ENCODE measurements at places on chromosomes 13 and 19.

DNA sequence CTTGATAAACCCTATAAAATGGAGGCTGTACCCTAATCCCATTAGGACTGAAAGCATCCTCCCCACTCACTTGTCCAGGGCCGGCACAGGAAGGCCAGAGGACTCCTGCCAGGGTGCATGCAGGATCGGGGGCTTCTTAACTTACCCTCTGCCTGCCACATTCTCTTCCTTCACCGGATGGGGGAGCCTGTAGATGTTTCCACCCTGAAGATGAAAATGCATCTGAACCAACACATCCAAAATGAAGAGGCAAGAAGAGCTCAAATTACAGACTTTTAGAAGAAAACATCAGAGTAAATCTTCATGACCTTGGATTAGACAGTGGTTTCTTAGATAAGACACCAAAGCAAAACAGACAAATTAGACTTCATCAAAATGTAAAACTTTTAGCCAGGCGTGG lies 25.9 kb upstream of the NAPA start:
- DNase-seq = no peak

DNA sequence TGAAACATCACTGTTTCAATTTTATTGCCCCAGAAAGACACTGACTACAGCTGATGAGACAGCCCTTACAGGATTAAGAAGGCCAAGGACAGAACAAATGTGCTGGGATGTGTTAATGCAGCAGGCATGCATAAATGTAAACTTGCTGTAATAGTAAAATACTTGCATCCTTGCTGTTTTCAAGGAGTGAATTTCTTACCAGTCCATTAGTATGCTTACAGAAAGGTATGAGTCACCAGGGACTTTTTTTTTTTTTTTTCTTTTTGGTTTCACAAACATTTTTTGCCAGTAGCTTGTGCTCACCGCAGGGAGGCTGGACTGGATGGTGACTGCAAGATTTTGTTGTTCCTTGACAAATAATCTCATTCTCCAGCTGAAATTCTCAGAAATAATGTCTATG lies 55.1 kb downstream of the GPR180 start:
- DNase-seq = no peak

DNA sequence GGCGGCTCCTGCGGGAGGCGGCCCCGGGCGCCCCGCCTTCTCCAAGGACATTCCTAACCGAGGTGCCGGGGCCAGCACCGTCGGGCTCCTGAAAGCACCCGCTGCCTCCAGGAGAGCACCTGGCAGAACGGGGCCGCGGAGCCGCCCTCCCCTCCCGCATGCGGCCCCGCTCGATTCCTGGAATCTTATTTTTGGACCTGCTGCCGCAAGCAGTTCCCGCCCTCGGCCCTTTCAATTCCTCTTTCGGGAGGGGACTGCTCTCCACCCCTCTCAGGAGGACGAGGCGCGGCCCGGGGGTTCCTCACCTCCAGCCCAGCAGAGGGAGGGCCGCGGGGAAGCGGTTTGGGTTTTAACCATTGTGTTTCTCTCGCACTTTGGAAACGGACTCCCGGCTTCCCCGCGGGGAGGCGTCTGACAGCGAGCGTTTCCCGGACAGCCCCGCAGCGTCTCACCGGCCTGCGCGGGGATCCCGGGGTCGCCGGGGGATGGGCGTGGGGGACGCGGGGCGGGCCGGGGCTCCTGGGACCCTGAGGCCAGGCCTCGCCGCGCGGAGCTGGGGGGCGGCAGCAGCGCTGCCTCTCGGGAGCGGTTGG lies 849 bp downstream of the GAS6 start:
- no peak for DNase-seq

- no peak for DNase-seq
These were observed 326.9 kb downstream of the FGF9 start for GRCh38 chr13:21997726-21998125.

DNA sequence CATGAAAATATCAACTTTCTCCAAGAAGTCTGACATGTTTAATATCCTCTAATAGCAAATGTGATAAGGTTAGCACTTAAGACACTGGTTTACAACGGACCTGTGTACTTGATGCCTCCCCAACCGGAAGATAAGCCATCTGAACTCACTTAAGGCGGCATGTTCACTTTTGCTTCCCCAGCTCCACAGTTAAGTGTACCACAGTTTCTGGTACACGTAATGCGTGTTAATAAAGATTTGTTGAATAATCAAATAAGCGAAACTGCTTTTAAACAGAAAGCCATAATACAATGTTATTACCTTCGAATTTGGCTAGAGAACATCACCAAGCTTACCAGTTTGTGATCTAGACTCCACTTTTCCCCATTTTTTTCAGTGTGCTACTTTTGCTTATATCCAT lies 1.4 kb upstream of the PAN3 start:
- no peak for DNase-seq

DNA sequence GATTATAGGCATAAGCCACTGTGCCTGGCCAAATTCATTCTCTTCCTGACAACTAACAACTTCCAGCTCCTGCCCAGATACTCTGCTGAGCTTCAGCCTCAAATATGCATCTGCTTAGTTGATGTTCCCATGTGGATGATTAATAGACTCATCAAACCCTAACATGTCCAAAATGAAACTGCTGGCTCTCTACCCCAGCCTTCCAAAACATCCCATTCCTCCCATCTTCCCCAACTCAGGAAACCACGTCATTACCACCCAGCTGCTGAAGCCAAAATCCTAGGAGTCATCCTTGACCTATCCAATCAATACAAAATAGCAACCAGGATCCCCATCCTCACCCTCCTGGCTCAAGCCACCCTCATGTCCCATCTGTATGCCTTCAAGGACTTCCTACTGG lies 20.9 kb downstream of the POU2F2 start:
- no peak for DNase-seq

GRCh38 chr19:39524495-39524894 lies 8.2 kb downstream of the EID2B start:
- no peak for DNase-seq

DNA sequence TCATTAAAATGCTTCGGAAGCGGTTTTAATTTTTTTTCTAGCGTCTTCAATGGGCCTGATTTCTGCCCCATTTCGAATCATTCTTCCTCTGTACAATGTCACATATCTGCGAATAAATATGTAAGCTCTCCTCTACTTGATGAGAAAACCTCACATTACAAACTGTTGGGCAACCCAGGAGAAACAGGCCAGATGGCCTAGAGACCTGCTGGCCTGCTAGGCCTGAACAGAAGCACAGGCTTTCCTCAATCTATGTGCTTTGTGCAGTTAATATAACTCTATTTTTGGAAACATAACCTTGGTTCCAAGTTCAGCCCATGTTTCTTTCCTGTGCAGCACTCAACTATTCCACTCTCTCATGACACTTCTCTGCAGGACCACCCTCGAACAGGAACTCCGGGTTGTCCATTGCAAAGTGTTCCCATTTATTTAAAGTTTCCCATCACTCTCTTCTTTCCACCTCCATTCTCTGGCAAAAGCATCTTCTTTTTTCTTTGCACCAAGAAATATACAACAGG lies 42.0 kb downstream of the DCLK1 start:
- DNase-seq = no peak

DNA sequence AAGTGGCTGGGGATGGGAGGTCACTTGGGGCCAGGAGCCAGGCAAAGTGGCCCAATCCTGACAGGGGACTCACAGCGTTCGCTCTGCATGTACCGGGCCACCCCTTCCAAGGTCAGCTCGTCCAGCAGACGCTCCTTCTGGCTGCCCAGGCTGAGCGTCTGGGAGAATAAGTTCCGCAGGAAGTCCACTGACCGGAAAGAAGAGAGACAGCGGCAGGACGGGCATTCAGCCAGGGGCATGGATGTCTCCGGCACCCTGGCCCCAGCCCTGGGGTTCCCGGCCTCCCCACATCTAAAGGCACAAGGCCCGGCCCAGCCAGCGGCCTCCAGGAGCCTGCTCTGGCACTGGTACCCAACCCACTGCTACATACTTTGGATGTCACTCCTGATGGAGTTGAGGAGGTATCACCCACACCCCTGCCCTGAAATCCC lies 6.1 kb downstream of the SIRT2 start:
- DNase-seq = no peak
